Upper lobe of right lung (tissue), 1 donor: ENCODE measurements at places on chromosomes 1 and 21.
A peak's percentile ranks its signal among the peaks of the same experiment; 100 is the strongest.

DNA sequence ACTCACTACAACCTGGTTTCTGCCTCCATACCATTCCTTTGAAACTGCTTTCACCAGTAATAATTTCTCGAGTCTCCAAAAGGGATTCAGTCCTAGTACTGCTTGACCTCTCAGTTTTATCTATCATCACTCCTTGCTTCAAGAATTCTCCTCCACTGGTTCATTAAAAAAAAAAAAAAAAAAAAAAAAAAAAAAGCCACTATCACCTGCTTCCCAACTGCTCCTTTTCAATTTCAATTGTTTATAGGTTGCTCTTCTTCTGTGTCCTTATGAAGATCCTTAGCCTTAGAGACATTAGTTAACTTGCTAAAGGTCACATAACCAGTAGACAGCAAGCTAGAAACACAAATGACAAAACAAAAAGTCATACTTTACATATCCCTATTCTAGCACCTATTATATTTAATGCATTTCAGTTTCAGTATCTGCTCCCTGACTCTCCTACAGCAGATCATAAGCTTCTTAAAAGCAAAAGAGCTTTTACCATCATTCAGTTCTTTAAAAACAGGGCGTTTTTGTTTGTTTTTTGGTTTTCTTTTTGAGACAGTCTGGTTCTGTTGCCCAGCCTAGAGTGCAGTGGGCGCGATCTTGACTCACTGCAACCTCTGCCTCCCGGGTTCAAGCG is 7.1 kb downstream of the NRDC start:
- DNase-seq, result no peak

- DNase-seq, result no peak
Measured at GRCh38 chr1:52592637-52593323, 9.4 kb upstream of the GPX7 start.

DNA sequence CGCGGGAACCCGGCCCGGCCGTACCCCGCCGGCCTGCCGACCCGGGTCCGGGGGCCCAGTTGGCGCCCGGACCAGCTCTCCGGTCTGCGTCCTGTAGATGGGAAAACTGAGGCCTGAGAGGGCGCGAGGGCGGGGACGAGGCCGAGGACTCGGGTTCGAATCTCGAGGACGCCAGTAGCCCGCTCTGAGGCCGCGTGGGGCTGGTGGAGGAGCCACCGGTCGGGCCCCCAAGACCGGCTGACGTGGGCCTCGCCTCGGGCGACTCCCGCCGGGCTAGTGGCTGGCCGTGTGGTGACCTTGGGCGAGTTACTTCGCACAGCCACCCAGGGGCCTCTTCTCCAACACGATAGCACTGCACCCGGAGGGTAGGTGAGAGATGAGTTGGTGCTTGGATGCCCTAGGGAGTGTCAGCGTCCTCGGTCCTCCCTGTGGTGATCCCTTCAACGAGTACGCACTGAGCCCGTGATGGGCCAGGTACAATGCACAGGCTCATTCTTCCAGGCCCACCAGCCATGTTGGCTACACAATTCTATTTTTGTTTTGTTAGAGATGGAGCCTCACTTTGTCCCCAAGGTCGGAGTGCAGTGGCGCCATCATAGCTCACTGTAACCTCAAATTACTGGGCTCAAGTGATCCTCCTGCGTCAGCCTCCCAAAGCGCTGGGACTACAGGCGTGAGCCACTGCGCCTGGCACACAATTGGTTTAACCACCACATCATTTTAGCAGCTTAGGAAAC is 404 bp upstream of the SCMH1 start:
- peak; percentile 71 for DNase-seq

DNA sequence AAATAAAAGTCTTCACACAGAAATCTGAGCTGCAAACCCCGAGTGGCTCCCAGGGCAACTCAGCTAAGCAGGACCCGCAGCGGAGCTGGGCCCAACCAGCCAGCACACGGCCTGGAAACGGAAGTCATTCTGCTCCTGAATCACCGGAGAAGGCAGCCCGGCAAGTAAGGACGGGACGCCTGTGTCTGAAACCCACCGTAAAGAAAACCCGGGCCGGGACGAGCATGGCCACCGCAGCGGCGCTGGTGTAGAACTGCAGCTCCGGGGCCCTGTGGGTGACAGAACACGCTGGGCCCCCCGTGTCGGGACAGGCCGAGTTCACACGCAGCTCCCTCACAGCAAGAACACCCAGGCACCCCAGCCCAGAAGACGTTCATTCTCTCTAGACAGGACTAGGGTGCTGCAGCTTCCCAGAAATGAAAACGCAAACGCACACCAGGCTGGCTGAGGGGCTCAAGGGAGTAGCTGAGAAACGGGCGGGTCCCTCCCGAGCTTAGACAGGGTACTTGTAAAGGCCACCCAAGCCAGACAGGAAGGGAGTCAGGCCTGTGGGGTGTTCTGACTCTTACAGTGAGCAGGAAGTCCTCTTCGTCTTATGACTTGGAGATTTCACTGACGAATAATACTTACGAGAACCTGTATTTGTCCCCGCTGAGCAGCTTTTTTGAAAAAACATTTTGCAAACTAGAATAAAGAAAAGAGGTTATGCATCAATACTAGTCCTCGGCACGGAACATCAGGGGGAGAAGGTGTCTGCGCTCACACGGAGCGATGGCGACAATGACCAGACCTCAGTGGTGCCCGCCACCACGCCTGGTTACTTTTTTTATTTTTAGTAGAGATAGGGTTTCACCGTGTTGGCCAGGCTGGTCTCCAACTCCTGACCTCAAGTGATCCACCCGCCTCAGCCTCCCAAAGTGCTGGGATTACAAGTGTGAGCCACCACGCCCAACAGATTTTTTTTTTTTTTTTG is 10.9 kb upstream of the CDK11B start:
- DNase-seq, result peak; percentile 54

DNA sequence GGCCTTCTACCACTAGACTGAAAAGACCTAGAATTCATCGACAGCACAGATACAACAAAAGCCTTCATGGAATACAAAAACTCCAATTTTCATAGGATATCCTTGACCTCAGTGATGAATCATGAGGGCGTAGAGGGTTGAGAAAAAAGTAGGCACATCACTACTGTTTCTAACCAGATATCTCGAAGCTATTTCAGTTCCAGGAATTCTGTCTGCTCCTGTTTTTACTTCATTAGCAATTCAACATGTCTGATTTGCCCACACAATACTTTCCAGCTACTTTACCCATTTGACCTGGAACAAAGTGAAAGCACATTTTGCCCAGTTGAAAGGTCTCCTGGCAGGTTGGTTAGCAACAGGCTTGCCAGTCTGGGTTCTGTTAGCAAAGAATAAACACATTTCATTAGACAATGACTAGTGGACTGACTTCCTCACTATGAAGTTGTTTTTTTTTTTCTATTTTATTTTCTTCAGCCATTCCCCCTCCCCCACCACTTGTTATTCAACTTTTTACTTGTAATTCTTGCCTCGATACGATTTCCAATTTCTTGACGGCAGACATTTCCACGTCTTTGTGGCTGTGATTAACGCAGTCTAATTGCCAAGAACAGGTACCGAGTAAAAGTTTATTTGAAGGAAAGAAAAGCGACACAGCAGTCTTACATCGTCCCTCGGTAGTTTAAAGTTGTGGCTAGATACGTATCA is 4.0 kb upstream of the ZBTB18 start:
- DNase-seq, result no peak

GRCh38 chr1:167013108-167013929 is 24.2 kb downstream of the MAEL start:
- no peak for DNase-seq

- DNase-seq, result no peak
Measured at GRCh38 chr1:90973897-90974798, 47.7 kb downstream of the ZNF644 start.

DNA sequence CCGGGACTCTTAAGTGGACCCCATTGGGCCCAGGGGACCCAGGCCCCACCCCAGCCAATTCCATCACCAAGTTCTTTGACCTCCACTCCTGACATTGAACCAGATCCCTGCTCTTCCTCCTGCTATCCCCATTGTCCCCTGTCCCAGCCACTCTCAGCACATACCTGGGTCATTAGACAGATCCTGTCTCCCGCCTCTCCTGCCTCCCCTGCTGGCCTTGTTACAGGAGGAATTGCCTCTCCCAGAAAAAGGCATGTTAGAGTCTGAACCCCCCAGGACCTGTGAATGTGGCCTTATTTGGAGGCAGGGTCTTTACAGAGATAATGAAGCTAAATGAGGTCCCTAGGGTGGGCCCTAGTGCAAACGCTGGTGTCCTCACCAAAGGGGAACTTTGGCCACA is 301.9 kb downstream of the NPHP4 start:
- DNase-seq, result no peak

DNA sequence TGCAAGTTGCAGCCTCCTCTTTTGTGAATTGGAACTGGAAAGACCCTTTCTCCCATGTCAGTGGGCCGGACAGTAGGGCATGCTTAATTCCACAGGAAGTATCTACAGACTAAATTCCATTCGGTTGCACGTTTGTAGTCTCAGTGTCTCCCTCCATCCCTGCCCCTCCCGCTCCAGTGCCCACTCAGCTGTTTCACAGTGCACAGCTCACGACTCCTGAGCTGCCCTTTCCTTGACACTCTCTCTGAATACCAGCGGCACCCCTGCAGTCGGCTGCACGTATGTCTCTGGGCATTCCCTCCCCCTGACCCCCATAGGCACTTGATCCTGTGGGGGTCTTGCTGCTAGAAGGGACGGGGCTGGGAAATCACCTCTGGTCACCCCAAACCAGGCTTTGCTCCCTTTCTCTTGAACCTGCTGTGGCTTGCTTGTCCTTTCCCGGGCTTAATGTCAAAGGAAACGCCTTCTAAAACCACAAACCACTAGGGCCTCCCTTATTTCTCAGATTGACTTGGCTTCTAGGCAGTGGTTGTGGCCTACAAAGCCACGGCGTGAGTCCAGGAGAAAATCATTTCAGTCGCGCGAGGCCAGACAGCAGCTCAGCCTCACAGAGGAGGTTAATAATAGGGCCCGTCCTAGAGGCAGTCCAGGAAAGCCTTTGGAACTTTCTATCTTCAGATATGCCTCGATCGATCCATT is 365.3 kb upstream of the PROX1 start:
- no peak for DNase-seq

- no peak for DNase-seq
Measured at GRCh38 chr1:56469640-56470371, 109.6 kb downstream of the PLPP3 start.

- DNase-seq, result no peak
Measured at GRCh38 chr1:117164209-117164608, 42.7 kb upstream of the TRIM45 start.

DNA sequence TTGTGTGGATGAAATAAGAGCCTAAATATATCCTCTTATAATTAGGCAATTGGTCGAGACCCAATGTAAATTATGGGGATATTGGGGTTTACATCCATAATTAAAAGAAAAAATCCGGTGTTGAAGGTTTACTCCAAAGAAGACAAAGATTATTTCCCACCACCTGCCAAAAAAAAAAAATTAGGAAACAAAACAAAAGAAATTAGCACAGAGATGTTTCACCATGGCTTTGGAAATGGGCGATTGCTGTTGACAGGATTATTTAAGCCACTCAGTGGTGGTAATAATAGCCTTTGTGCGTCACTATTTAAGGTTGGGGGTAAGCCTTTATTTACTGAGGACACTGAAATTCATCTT is 585 bp upstream of the GLRX2 start:
- no peak for DNase-seq

GRCh38 chr1:31502926-31503511 is 73.3 kb upstream of the TINAGL1 start:
- no peak for DNase-seq

- no peak for DNase-seq
Measured at GRCh38 chr1:209154912-209155311, 428.6 kb upstream of the CAMK1G start.

GRCh38 chr1:241591317-241591716 is 48.9 kb downstream of the CHML start:
- no peak for DNase-seq

DNA sequence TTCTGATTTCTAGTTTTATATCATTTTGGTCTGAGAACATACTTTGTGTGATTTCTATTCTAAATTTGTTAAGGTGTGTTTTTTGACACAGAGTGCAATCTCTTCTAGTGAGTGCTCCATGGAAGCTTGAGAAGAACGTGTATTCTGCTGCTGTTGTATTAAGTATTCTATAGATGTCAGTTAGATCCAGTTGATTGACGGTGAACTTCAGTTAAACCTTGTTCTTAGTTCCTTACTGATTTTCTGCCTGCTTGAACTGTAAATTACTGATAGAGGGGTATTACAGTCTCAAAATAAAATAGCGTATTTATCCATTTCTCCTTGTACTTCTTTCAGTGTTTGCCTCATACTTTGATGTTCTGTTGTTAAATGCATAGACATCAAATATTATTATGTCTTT is 248.1 kb upstream of the GREM2 start:
- DNase-seq, result no peak

- DNase-seq, result no peak
Measured at GRCh38 chr1:29626066-29626465, 389.7 kb downstream of the PTPRU start.

- no peak for DNase-seq
Measured at GRCh38 chr1:18723701-18724411, 93.2 kb downstream of the PAX7 start.

DNA sequence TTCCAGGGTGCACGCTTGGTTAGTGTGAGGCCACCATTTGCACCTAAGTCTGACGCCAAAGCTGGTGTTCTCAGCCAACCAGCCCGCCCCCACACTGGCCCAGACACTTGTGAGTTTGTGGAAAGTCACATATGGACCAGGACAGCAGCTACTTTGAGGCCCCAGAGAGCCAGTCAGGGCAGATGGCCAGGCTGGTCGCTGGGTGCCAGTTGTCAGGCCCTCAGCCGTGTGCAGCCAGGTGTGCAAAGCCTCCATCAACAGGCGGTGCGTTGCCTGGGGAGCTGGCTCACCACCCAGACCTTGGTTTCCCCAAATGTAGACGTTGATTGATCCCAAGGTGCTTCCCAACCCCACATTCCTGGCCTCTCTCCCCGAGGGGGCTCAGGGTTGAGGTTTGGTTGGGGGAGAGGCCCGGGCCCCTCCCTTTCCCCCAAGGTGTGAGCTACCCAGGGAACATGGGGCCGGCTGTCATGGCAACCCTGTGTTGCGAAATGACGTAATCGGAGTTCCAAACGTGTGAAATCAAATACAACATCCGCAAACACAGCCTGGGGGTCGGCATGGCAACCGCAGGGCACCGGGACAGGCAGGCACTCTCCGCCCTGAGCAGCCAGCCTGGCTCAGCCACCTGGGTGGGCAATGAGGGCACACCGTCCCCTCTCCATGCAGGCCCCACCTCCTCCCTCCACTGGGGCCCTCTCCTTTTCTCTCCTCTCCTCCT is 42.2 kb upstream of the WNT4 start:
- peak; percentile 73 for DNase-seq

DNA sequence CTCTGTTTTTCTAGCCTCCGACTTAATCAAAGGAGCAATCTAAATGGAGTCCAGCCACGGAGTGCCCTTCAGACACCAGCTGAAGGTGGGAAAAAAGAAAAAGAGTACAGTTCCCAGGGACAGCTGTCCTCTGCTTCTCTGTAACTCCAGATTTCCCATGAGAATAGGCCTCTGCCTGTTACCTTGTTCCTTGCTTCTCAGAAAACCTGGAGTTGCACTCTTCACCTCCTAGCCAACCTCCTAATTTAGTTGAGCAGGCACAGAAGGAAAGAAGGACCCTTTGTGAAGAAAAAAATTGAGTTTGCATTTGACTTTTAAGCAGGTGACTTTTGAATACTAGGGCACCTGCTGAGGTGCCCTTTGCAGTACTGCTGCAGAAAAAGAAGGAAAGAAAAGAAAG is 8.3 kb downstream of the BARHL2 start:
- no peak for DNase-seq

GRCh38 chr1:160046494-160047110 is 14.8 kb upstream of the PIGM start:
- no peak for DNase-seq

GRCh38 chr1:184021728-184022127 is 15.8 kb downstream of the COLGALT2 start:
- DNase-seq, result no peak

GRCh38 chr1:40703316-40703715 is 11.8 kb downstream of the NFYC start:
- no peak for DNase-seq
